Nephron progenitor cell (in vitro differentiated cells): ENCODE measurements at places on chromosomes 2 and 18.

- no peak for DNase-seq
These were observed 41.9 kb upstream of the TMEM17 start for GRCh38 chr2:62547854-62548253.

DNA sequence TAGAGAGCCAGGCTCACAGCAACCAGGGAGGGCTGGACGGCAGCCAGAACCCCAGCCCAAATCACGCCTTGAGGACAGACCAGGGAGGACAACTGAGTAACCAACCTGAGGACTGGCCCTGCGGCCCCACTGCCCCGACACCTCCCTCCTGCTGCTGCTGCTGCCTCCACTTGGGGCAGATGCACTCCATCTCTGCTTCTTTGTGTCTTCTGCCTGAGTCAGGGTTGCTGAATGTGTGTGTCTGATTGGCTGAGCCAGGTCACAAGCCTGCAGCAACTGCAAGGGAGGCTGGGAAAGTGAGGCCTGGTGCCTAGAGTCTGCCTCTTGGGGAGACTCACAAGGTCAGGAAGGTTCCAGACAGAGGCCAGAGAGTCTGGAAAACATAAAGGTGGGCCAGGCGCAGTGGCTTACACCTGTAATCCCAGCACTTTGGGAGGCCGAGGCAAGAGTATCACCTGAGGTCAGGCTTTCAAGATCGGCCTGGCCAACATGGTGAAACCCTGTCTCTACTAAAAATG, 83.4 kb downstream of the ZFP36L2 start:
- no peak for DNase-seq

GRCh38 chr18:11553098-11553940, 56.1 kb upstream of the SLC35G4 start:
- DNase-seq, result peak; percentile 59

DNA sequence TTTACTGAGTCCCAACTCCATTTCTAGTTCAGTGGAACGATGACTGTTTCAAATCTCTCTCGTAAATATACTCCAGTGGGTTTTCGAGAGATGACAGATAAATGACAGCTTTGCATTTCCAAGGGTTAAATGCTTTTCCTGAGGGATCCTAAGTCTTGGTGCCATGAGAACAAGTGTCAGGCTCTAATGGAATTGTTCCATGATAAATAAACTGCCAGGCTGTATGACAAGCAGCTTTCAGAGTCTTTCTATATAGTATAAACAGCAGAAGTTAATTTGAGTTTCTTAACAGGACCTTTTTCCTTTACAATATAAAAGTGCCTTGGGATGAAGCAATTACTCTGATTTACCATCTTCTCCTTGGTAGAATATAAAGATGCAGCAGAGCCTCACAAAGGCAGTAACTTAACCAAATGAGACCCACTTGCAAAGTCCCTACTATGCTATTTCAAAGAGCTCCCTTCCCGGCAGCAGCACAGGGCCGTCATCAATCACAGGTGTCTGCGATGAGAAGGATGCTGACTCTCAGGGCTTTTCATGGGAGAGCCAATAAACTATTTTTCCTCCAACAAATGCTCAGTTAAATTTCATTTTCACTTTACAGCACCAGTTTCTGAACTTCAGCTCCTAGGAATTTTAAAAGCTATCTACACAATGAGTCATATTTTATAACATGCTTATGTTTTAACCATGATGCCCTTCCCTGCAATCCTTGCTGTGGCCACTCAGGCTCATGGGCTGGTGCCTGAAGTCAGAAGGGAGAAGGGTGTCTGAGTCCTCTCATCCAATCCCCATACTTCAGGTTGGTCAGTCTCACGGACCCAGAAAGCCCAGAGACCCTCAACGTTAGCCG, 123.8 kb downstream of the AFF3 start:
- DNase-seq, result no peak
